ENCODE measurements at places on chromosomes 4 and X.

GRCh38 chr4:43882470-43882869 is 566.1 kb downstream of the KCTD8 start:
- no peak for DNase-seq

GRCh38 chrX:78024349-78025059 is 55.1 kb upstream of the PGAM4 start:
- no peak for DNase-seq

DNA sequence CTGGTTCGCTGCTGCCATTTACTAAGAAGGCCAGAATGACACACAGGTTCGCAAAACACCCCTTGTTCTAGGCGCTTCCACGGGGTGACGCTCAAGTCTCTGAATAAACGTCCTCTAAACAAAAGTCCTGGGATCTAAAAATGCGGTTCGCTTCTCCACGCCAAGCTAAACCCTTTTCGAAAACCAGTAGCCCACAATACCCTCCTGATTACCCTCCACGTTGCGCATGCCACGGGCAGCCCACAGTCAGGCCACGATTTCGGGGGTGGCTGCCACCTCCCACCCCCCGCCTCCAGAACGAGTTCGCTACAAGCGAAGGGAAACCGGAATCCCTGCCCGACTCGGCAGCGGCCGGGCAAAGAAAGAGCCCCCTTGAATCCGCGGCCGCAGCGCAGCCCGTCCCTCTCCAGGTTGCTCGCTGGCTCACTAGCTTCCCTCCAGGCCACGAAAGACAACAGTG is 423 bp downstream of the RPL39 start:
- no peak for DNase-seq

- DNase-seq = no peak
These were observed 45.6 kb downstream of the FHL1 start for GRCh38 chrX:136192839-136193414.

GRCh38 chr4:122914292-122914904 is 8.0 kb downstream of the NUDT6 start:
- no peak for DNase-seq

Data from natural killer cell treated with Interleukin-12 subunit alpha and Interleukin-12 subunit beta and Interleukin-15 and Interleukin-18, amount 100 ng/mL, for 72 hours (primary cell).